ENCODE measurements at places on chromosomes 7 and 10. TPM values are rescaled to one million over a fixed set of nuclear protein-coding genes. Genes with fewer than 3 reads are reported as not detected.

PITX3 gene
- polyA plus RNA-seq = not detected

SEC31B gene
- 2.9 TPM for polyA plus RNA-seq

PAPSS2 gene
- not detected for polyA plus RNA-seq

DNA sequence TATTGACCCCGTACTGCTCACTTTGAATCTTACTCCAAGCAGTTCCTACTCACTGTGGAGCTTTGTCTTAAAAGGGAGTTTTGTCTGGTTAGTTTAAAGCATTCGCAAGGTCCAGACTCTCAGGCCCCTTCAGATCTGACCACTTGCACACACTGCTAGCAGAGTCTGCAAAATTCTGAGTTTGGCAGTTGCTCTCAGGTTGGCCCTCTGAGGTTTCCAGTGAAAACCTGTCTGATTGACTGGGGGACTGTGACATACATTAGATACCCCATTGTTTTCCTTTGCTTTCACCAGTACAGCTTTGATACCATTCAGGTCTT, 149.2 kb downstream of the XPNPEP1 start:
- no peaks in the 10 kb centered on the region for H3K4me1 ChIP-seq
- H3K27me3 ChIP-seq = no peaks in the 10 kb centered on the region
- no peak overlapping the region for H3K27ac ChIP-seq
- no peak overlapping the region for H3K4me3 ChIP-seq

CRPPA gene
- polyA plus RNA-seq = 0.12 TPM

GRCh38 chr7:71868797-71869196, 543.3 kb downstream of the CALN1 start:
- no peak overlapping the region for H3K4me3 ChIP-seq
- H3K27me3 ChIP-seq = no peaks in the 10 kb centered on the region
- DNase-seq = no peak
- H3K36me3 ChIP-seq = no peaks in the 10 kb centered on the region
- no peaks in the 10 kb centered on the region for H3K4me1 ChIP-seq
- no peak overlapping the region for H3K27ac ChIP-seq

DNA sequence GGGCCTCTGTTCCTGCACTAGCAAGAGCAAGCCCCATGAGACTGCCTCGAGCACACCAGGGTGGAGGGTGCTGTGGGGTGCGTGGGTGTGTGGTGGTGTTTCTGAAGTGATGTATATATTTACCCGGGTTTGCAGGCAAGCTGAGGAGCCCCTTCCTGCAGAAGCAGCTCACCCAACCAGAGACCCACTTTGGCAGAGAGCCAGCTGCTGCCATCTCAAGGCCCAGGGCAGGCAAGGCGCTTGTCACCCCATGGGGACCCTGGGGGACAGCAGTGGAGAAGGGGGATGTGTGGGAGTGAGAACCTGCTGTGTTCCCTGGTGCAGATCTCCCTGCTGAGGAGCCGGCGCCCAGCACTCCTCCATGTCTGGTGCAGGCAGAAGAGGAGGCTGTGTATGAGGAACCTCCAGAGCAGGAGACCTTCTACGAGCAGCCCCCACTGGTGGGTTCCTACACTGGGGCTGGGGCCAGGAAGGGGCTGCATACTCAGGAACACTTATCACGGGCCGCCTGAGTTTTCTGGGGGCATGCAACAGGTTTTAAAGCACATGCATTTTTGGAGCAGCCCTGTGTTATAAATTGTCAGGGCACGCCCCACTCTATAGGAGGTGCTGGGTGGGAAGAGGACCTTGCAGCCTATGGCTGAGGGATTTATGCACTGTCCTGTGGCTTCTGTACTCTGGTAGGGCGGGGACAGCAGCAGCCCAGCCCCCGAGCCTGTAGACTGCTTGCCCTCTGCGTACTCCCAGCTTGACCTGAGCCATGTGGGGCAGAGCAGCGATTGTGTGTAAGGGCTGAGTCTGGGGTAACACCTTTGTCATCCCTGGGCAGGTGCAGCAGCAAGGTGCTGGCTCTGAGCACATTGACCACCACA, 5.9 kb downstream of the PGAM2 start:
- H3K27me3 ChIP-seq = no peaks in the 10 kb centered on the region
- H3K4me1 ChIP-seq = no peaks in the 10 kb centered on the region
- H3K4me3 ChIP-seq = no peak overlapping the region
- no peak overlapping the region for H3K27ac ChIP-seq
- H3K36me3 ChIP-seq = peaks cover 71% of the 10 kb centered on the region

GRCh38 chr7:50331564-50332208, 27.2 kb downstream of the IKZF1 start:
- peaks cover 85% of the 10 kb centered on the region for H3K4me1 ChIP-seq
- DNase-seq = no peak
- H3K4me3 ChIP-seq = peak overlapping the region; percentile 91
- no peaks in the 10 kb centered on the region for H3K27me3 ChIP-seq

GRCh38 chr10:62582804-62583208, 208.6 kb downstream of the ZNF365 start:
- H3K27me3 ChIP-seq = peaks cover 3% of the 10 kb centered on the region
- no peak for DNase-seq
- no peaks in the 10 kb centered on the region for H3K4me1 ChIP-seq

DNA sequence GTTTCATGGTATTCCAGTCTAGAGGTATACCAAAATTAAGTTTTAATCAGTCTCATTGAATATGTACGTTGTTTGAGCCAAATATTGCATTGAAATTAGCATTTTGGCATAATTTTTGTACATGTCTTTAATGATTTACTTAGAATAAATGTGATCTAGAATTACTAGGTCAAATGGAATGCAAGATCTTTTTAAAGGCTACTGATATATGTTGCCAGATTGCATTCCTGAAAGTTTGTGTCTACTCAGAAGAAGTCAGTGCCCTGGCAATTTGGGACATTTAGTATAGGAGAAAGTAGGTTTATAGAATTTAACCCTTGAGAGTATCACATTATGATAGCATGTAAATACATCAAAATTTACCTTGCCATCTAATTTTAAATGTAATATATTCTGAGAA, 32.4 kb downstream of the KMT2E start:
- peaks cover 84% of the 10 kb centered on the region for H3K36me3 ChIP-seq

DNA sequence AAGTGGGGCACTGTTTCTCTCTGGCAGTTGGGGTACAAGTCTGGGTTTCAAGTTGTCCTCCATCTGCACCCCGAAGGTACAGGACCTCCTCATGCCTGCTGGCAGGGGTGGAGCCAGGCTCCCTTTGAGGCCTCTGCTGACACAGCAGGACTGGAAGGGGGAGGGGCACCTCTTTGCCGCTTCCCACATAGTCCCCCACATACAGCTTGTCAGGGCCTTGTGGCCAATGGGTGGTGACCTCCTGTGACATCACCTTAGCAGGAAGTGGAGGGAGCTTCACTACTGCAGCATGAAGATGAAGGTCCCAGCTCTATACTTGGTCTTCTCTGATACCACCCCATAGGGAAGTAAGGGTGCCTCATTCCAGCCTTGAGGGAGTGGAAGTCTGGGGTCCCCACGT, 167.8 kb downstream of the RAMP3 start:
- no peaks in the 10 kb centered on the region for H3K4me1 ChIP-seq
- no peaks in the 10 kb centered on the region for H3K36me3 ChIP-seq
- no peak overlapping the region for H3K27ac ChIP-seq
- DNase-seq = no peak
- no peaks in the 10 kb centered on the region for H3K27me3 ChIP-seq
- H3K4me3 ChIP-seq = no peak overlapping the region

DNA sequence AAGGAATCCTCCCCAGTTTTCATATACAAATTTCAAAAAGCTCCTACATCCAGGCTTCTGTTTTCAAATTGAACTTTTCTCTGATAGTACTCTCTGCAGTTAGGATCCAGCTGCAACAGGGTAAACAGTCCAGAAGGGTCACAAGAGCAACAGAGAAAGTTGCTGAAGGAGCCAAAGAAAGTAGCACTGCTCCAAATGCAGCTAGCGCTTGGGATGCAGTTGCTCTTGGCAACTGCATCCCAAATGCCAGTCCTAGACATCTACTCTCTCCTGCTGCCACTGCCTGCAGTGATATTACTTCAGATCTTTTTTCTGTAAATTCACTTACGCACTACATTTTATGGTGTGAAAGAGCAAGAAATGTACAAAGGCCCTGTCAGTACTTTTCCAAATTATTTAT, 14.6 kb downstream of the GPR37 start:
- H3K27ac ChIP-seq = no peak overlapping the region
- DNase-seq = no peak
- H3K27me3 ChIP-seq = no peaks in the 10 kb centered on the region
- H3K4me1 ChIP-seq = no peaks in the 10 kb centered on the region
- no peak overlapping the region for H3K4me3 ChIP-seq

GBX1 gene
- not detected for polyA plus RNA-seq

DNA sequence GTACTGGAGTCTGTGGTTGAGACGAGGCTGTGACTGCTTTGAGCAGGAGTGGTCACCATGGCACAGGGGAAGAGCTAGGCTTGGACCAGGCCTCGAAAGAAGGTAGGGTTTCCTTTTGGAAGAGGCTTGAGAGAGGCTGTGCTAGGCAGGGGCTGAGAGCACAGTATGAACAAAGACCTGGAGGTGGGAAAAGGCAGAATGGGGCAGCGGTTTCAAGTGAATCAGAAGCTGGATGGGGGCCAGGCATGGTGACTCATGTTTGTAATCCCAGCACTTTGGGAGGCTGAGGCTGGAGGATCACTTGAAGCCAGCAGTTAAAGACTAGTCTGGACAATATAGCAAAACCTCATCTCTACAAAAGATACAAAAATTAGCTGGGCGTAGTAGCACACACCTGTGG, 65.9 kb downstream of the CLIP2 start:
- H3K36me3 ChIP-seq = no peaks in the 10 kb centered on the region
- DNase-seq = no peak
- H3K4me3 ChIP-seq = no peak overlapping the region
- no peaks in the 10 kb centered on the region for H3K27me3 ChIP-seq

DNA sequence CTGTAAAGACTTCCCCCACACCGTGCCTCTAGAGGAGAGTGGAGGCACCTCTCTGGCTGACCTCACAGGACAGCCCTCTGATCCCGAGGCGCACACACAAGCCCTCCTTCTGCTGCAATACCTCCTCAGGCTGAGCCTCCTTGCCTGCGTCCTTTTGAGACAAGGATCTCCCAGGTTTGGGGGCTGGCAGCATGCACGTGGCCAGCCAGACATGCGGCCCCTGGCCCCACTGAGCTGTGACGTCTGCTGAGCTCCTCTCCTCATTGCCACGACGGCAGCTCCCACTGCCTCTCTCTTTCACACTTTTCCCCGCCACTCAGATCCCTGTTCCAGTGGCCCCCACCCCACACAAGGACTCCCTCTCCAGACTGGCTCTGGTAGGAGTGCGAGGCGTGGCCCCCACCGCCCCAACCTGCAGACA, 12.2 kb upstream of the DNAAF5 start:
- no peaks in the 10 kb centered on the region for H3K36me3 ChIP-seq
- no peaks in the 10 kb centered on the region for H3K27me3 ChIP-seq
- no peak for DNase-seq
- H3K27ac ChIP-seq = no peak overlapping the region
- H3K4me3 ChIP-seq = no peak overlapping the region
- peaks cover 6% of the 10 kb centered on the region for H3K4me1 ChIP-seq

- H3K4me3 ChIP-seq = no peak overlapping the region
- no peak overlapping the region for H3K27ac ChIP-seq
- no peaks in the 10 kb centered on the region for H3K36me3 ChIP-seq
- no peaks in the 10 kb centered on the region for H3K27me3 ChIP-seq
- DNase-seq = no peak
- no peaks in the 10 kb centered on the region for H3K4me1 ChIP-seq
These were observed 1274.9 kb upstream of the SORCS1 start for GRCh38 chr10:108439397-108439796.

- peak overlapping the region; percentile 81 for H3K4me3 ChIP-seq
- peak overlapping the region; percentile 70 for H3K27ac ChIP-seq
- H3K4me1 ChIP-seq = peaks cover 42% of the 10 kb centered on the region
- DNase-seq = no peak
These were observed 120.5 kb downstream of the GALNT11 start for GRCh38 chr7:152145853-152146466.

DNA sequence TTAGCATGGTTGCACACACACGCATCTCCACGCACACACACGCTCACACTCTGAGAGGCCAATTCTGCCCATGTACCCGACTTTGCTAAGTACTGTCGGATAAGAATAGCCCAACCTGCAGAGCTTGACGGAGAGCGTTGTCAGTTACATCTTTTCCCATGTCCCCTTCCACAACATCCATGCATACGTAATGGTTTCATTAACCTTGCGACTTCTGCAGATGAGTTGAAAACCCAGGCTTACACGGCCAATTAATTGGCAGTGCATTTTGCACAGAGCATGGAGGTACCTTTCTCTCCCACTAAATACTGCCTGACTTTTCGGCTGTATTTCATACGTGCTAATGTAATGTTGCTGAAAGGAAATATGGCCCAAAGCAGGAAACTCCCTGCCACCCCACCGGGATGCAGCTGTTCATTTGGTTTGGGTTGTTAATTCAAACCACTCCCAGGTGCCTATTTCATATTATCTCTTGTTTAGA, 291.2 kb upstream of the HABP2 start:
- no peak for DNase-seq
- H3K4me3 ChIP-seq = no peak overlapping the region
- no peaks in the 10 kb centered on the region for H3K4me1 ChIP-seq
- H3K27me3 ChIP-seq = no peaks in the 10 kb centered on the region
- no peak overlapping the region for H3K27ac ChIP-seq

PPIF gene
- 18.0 TPM for polyA plus RNA-seq

GRCh38 chr10:11197266-11197712, 179.6 kb downstream of the CELF2 start:
- H3K4me3 ChIP-seq = peak overlapping the region; percentile 26
- H3K27ac ChIP-seq = peak overlapping the region; percentile 55
- H3K36me3 ChIP-seq = peaks cover 86% of the 10 kb centered on the region
- DNase-seq = no peak
- peaks cover 89% of the 10 kb centered on the region for H3K4me1 ChIP-seq

GRCh38 chr10:129885526-129885925, 78.5 kb downstream of the EBF3 start:
- no peaks in the 10 kb centered on the region for H3K27me3 ChIP-seq
- no peak for DNase-seq
- H3K4me1 ChIP-seq = no peaks in the 10 kb centered on the region
- H3K27ac ChIP-seq = no peak overlapping the region

DNA sequence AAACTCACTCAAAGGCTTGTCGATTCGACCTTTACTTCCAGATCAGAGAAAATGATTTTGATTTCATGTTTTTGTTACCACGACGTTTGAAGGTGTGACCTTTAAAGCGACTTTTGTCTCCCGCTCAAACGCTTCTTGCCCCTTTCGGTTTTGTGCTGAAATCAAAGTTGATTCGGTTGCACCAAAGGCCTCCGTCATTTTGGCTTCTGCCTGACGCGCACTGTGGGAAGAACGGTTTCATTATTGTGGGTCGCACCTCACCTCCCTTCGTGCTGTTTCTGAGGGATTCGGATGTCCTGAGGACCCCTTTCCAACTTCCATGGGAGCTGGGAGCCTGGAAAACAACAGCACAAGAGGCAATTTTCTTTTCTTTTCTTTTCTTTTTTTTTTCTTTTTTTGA, 176.9 kb downstream of the DNAJB6 start:
- H3K4me1 ChIP-seq = no peaks in the 10 kb centered on the region
- DNase-seq = peak; percentile 30
- H3K36me3 ChIP-seq = no peaks in the 10 kb centered on the region
- no peaks in the 10 kb centered on the region for H3K27me3 ChIP-seq
- peak overlapping the region; percentile 53 for H3K27ac ChIP-seq
- H3K4me3 ChIP-seq = peak overlapping the region; percentile 57

DNAJB12 gene
- 20.3 TPM for polyA plus RNA-seq

NRCAM gene
- not detected for polyA plus RNA-seq

GRCh38 chr7:110179037-110179436, 911.9 kb upstream of the LRRN3 start:
- H3K4me1 ChIP-seq = no peaks in the 10 kb centered on the region
- no peaks in the 10 kb centered on the region for H3K36me3 ChIP-seq
- H3K27me3 ChIP-seq = no peaks in the 10 kb centered on the region
- no peak for DNase-seq
